Activated CD4-positive, alpha-beta T cell treated with anti-CD3 and anti-CD28 coated beads, Interleukin-2, amount 10 ng/mL, durations not matched to agents 7 days and 5 days (primary cell): ENCODE measurements at places on chromosomes 7 and 10. TPM values are rescaled to one million over a fixed set of nuclear protein-coding genes. Genes with fewer than 3 reads are reported as not detected.

GRCh38 chr7:151060416-151061212 lies 1.2 kb downstream of the SLC4A2 start:
- H3K27ac ChIP-seq = peak overlapping the region; percentile 74
- no peak for DNase-seq
- peaks cover 11% of the 10 kb centered on the region for H3K36me3 ChIP-seq
- H3K4me3 ChIP-seq = peak overlapping the region; percentile 91
- peaks cover 37% of the 10 kb centered on the region for H3K4me1 ChIP-seq
- H3K27me3 ChIP-seq = no peaks in the 10 kb centered on the region

DNA sequence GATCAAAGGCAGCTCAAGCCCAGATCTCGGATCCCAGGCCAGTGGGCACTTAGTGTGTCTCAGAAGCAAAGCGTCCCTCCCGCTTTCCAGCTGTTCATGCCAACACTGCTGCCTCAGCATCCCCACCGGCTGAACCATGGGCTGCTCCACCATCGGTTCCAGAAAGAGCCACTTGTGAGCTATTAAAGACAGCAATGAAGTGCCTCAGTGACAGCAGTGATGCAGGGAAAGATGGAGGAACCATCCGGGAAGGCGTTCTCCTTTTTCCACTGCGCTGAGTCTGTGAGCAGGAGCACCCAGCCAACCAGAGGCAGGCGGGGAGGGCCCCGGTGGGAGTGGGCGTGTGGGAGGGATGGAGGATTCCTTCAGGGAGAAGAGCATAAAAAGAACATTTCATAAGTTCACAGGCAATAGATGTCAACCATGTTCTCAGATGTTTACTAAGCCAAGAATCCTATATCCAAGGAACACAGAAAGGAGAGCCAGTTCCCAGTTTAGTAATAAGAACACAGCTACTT lies 96.2 kb upstream of the MKI67 start:
- no peak overlapping the region for H3K27ac ChIP-seq

DNA sequence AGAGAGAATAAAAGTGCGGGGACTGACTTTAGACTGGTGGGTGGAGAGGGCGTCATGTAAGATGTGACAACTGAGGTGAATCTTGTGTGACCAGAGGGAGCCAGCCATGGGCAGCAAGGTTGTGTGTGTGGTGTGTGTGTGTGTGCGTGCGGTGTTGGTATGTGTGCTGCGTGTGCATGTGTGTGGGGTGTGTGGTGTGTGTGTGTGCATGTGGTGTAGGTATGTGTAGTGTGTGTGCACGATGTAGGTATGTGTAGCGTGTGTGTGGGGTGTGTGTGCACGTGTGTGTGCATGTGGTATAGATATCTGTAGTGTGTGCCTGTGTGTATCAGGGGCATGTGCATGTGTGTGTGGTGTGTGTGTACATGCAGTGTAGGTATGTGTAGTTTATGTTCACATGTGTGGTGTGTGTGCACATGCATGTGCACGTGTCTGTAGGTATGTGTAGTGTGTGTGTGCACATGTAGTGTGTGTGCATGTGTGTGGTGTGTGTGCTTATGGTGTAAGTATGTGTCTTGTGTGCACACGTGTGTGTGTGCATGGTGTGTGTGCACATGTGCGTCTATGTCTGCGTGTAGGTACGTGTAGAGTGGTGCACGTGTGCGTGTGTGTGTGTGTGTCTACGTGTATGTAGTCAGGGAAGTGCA lies 312.3 kb upstream of the MKI67 start:
- no peaks in the 10 kb centered on the region for H3K4me1 ChIP-seq
- DNase-seq = no peak
- H3K27ac ChIP-seq = peak overlapping the region; percentile 6
- no peaks in the 10 kb centered on the region for H3K36me3 ChIP-seq

Gene GPR37
- total RNA-seq = not detected

Gene GARIN1A
- 0.48 TPM for total RNA-seq

- no peaks in the 10 kb centered on the region for H3K4me1 ChIP-seq
- H3K36me3 ChIP-seq = no peaks in the 10 kb centered on the region
- no peaks in the 10 kb centered on the region for H3K27me3 ChIP-seq
Measured at GRCh38 chr7:15131661-15132060, 229.1 kb upstream of the DGKB start.

DNA sequence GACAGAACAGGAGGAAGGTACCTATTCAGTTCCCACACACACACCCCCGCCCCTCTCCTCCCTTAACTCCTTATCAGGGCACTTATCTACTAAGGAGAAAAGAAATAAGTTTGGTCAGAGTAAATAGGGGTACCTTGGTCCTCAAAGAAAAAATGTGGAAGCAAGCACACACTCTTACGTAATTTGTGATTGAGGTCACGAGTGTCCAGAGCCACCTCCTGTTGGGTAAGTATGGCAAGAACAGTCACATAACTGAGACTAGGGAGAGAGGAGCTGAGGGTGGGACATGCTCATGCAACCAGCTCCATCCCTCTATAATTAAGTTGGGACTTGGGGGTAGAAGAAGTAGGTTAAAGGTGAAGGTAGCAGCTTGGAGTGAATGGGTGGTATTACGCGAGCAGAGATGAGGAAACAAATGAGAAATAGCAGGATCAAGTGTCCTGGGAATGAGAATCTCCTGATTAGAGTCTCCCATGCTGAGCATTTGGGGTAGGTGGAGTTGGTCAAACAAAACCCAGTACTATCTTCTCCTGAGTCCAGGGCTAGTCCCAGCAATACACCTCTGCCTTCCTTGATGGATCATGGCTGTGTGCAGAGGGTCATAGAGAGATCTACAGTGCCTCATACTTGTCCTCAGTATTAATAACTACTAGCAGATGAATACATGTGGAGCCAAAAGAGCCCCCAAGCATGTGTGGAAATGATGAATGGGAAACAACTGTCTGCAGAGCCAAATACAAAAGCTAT lies 77.1 kb downstream of the GSAP start:
- DNase-seq = no peak
- H3K4me3 ChIP-seq = no peak overlapping the region

Gene ADARB2
- total RNA-seq = 0.30 TPM

Gene PRSS2
- total RNA-seq = not detected

GRCh38 chr7:131365838-131366237 lies 38.2 kb downstream of the MKLN1 start:
- H3K4me1 ChIP-seq = peaks cover 54% of the 10 kb centered on the region
- no peaks in the 10 kb centered on the region for H3K27me3 ChIP-seq
- H3K4me3 ChIP-seq = no peak overlapping the region
- no peak for DNase-seq
- H3K36me3 ChIP-seq = peaks cover 15% of the 10 kb centered on the region

DNA sequence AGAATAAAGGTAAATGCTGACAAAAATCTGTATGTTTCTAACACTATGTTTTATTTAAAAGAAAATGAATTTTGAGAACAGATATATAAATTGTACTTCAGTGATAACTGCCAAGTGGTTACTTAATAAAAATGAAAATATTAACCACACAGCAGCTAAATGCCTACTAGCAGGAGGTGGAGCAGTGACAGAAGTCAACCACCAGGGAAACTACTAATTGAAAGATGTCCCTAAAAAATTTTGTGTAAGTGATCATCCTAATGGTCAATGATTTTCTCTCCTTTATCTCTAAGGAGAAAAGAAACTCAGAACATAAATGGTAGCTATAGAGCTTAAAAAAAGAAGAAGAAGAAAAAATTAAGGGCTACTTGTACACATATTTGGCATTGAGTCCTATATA lies 22.9 kb downstream of the WNT16 start:
- no peaks in the 10 kb centered on the region for H3K27me3 ChIP-seq
- peaks cover 10% of the 10 kb centered on the region for H3K36me3 ChIP-seq
- no peak overlapping the region for H3K27ac ChIP-seq
- DNase-seq = no peak
- no peaks in the 10 kb centered on the region for H3K4me1 ChIP-seq

Gene TM9SF3
- 73.5 TPM for total RNA-seq

Gene HOXA2
- total RNA-seq = not detected

DNA sequence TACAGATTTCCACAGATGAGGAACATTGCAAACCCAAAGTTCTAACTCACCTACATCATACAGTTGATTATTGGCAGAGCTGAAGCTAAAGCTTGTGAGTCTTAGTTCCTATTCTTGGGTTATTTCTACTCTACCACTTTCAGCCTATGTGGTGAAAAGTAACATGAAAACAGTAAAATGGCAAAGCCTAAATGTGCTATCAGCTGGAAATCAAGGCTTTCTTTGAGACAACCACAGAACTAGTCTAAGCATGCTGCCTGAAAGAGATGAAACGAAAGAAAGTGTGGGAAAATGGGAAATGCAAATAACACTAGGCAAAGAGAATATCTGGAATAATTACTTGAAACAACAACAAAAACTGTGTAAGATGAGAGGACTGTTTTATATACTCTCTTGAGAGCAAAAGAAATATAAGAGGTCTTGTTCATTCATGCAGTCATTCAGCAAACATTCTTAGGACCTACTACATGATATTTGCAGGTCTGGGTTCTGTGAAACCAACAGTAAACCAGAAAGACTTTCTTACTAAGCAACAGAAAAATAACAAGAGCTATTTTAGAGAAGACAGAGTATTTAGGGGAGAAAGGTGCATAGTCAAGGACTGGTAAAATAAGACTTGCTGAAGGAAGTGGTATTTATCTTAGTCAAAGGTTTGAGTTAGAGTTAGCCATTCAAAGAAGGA lies 437.1 kb downstream of the HTR7 start:
- no peaks in the 10 kb centered on the region for H3K27me3 ChIP-seq
- no peaks in the 10 kb centered on the region for H3K36me3 ChIP-seq
- no peak for DNase-seq
- H3K4me3 ChIP-seq = no peak overlapping the region
- no peaks in the 10 kb centered on the region for H3K4me1 ChIP-seq
- H3K27ac ChIP-seq = no peak overlapping the region

Gene PRKAR2B
- total RNA-seq = 1.2 TPM

- peaks cover 4% of the 10 kb centered on the region for H3K36me3 ChIP-seq
- no peak overlapping the region for H3K4me3 ChIP-seq
- H3K27me3 ChIP-seq = peaks cover 1% of the 10 kb centered on the region
- peak; percentile 63 for DNase-seq
- H3K4me1 ChIP-seq = peaks cover 69% of the 10 kb centered on the region
- peak overlapping the region; percentile 68 for H3K27ac ChIP-seq
Measured at GRCh38 chr7:2719007-2719406, 31.0 kb downstream of the AMZ1 start.

DNA sequence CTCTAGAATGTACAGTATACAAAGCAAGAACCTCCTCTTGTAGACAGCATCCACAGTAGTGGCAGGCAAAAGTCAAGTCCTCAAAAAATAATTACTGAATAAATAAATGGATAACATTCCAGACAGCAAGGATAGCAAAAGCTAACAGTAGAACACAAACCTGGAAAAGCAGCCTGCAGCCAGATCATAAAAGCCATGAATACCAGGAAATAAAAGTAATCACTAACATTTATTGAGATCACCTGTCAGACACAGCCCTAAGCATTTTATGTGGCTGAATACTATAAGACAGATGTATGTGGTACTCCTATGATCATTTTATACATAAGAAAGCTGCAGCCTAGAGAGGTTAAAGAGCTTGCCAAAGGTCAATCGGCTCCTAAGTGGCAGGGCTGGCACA lies 34.0 kb downstream of the CUL2 start:
- H3K4me1 ChIP-seq = peaks cover 2% of the 10 kb centered on the region
- H3K4me3 ChIP-seq = no peak overlapping the region
- H3K36me3 ChIP-seq = peaks cover 32% of the 10 kb centered on the region
- H3K27ac ChIP-seq = no peak overlapping the region
- no peaks in the 10 kb centered on the region for H3K27me3 ChIP-seq

DNA sequence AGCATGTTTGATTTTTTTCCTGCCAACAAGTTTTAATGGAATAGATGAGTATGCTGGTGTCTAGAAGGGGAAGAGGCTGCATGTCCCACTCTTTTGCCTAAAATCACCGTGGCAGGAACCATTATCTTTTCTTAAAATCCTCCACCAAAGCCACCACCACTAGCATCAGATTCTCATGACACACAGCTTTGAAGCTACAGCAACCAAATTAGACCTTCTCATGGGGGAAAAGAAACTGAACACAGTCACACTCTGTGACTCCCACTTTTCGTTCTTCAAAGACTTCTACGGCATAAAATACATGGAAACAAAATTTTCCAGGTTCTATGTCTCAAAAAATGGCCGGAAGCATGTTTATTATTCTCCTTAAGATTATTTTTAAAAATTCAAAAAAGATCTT lies 81.8 kb downstream of the SGMS1 start:
- H3K4me1 ChIP-seq = peaks cover 71% of the 10 kb centered on the region
- peaks cover 6% of the 10 kb centered on the region for H3K36me3 ChIP-seq
- H3K27ac ChIP-seq = no peak overlapping the region
- H3K27me3 ChIP-seq = no peaks in the 10 kb centered on the region

Gene RNF32
- 2.2 TPM for total RNA-seq
